Amniotic stem cell (primary cell): ENCODE measurements at places on chromosomes 7 and 10.

- no peak for DNase-seq
Observed at GRCh38 chr7:91491868-91492267, 227.6 kb downstream of the FZD1 start.

GRCh38 chr7:115363916-115364315 is 442.0 kb downstream of the MDFIC start:
- no peak for DNase-seq

- DNase-seq, result no peak
Observed at GRCh38 chr10:78597796-78598555, 470.8 kb upstream of the ZMIZ1 start.

DNA sequence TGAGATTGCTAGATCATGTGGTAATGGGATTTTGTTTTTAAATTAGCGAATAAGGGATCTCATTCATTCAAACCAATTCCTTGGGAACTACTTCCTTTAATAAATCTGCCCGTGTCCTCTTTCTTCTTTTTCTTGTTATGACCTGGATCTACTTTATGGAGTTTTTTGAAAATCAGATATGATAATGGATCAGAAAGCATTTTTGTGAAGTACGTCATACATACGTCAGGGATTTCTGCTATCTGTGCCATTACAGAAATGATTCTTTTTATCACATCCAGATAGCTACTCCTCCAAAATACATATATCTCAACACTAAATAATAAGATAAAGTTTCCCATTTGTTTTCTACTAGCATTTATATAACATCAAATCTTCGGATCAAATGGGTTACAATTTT is 40.2 kb upstream of the STK17A start:
- no peak for DNase-seq

- no peak for DNase-seq
Observed at GRCh38 chr10:46541017-46541661, 15.3 kb downstream of the GPRIN2 start.

GRCh38 chr7:135747366-135747765 is 1.2 kb downstream of the FAM180A start:
- no peak for DNase-seq

GRCh38 chr7:27386581-27386980 is 144.0 kb downstream of the EVX1 start:
- DNase-seq, result no peak

DNA sequence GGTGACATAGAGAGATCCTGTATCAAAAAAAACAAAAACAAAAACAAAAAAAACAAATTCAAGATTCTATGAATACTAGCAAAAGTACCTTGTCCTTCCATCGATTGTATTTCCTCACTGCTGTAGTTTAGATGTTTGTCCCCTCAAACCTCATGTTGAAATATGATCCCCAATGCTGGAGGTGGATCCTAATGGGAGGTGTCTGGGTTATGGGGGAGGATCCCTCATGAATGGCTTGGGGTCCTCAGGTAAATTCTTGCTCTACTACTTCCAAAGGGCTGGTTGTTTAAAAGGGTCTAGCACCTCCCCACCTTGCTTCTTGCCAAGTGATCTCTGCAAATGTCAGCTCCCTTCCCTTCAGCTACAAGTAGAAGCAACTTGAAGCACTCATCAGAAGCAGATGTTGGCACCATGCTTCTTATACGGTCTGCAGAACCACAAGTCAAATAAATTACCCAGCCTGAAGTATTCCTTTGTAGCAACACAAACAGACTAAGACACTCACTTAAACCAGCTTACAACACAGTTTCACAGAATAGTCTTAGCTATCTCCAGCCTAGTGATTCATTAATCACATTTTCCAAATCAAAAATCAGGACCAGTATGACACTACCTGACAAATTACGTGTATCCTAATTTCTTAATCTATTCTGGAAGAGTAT is 20.7 kb downstream of the ABI1 start:
- DNase-seq, result no peak

GRCh38 chr10:24893127-24893526 is 59.3 kb downstream of the PRTFDC1 start:
- no peak for DNase-seq

DNA sequence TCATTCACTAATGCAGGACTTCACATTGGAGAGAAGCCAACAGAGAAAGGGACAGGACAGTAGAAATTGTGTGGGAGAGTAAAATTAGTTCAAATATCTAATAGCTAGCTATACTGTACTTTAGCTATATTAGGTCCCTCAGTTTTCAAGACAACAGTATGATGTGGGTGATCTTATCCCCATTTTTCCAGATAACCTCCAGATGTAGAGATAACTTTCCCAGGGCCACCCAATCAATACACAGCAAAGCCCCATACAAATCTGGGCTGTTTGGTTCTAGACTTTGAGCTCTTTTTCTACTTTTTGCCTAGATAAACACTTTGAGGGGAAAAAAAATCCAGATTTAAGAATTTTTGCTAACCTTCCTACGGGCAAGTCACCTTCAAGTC is 482 bp upstream of the CLDN12 start:
- no peak for DNase-seq

GRCh38 chr7:15315678-15316077 is 246.1 kb downstream of the AGMO start:
- DNase-seq, result no peak

DNA sequence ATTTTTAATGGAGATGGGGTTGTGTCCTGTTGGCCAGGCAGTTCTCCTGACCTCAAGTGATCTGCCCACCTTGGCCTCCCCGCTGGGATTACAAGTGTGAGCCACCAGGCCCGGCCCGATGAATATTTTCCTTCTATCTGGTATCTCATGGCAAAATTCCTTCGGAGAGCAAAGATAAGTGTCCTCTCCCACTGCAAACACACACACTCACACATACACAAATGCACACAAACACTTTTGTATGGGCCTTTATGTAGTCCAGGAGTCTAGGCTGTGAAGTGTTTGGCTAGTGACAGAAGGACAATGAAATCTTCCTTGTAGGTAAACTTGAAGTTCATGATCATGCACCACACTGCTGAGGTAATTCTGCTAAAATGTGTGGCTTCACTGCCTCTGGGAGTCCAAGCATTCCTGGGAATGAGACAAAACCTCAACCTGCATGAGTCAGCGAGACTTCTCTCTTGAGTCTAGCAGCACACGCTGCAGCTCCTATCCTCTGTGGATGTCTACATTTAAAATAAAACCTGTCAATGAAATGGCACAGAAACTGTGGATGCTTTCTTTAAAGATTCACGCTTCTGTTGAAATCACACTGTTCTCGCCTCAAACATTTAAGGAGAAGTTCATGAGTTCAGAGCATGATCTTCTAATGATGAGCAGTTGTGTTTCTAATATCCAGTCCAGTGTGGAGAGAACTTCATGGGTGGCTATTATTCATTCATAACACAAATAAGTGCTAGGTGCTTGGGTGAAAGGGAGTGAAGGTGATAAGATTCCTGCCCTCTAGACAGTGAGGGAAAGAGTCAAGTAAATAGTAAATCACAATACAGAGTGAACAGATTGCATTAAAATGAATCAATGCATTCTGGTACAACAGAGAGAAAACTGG is 96.5 kb downstream of the NRP1 start:
- peak; percentile 87 for DNase-seq

GRCh38 chr10:122113945-122114747 is 125.2 kb downstream of the TACC2 start:
- no peak for DNase-seq

- DNase-seq, result no peak
Observed at GRCh38 chr10:97999066-97999922, 31.1 kb downstream of the CRTAC1 start.

GRCh38 chr10:34918776-34919315 is 103.8 kb upstream of the PARD3 start:
- no peak for DNase-seq

GRCh38 chr7:103071000-103071399 is 3.6 kb downstream of the FBXL13 start:
- DNase-seq, result no peak

GRCh38 chr10:52486840-52487611 is 172.9 kb downstream of the DKK1 start:
- peak; percentile 58 for DNase-seq

GRCh38 chr10:86330778-86331763 is 35.5 kb downstream of the GRID1 start:
- no peak for DNase-seq

DNA sequence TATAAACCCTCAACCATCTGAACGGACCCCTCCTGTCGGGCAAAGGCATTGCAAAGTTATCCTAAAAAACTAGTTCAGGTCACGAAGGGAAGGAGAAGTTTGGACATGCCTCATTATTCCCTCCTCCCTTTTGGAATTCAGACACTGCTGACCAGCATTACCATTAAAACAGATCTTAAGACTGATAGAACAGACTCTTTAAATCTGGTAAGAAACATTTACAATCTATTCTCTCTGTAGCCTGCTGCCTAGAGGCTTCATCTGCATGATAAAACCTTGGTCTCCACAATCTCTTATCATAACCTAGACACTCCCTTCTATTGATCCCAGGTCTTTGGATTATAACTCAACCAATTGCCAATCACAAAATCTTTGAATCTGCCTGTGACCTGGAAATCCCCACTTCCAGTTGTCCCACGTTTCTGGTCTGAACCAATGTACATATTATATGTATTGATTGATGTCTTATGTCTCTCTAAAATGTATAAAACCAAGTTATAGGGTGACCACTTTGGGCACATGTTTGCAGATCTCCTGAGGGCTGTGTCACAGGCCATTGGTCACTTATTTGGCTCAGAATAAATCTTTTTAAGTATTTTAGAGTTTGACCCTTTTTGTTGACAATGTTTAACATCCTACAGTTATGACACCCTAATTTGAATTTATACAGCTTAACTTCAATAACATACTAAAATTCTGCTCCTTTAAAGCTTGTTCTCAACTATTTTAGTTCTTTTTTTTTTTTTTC is 23.5 kb upstream of the CNNM2 start:
- no peak for DNase-seq

DNA sequence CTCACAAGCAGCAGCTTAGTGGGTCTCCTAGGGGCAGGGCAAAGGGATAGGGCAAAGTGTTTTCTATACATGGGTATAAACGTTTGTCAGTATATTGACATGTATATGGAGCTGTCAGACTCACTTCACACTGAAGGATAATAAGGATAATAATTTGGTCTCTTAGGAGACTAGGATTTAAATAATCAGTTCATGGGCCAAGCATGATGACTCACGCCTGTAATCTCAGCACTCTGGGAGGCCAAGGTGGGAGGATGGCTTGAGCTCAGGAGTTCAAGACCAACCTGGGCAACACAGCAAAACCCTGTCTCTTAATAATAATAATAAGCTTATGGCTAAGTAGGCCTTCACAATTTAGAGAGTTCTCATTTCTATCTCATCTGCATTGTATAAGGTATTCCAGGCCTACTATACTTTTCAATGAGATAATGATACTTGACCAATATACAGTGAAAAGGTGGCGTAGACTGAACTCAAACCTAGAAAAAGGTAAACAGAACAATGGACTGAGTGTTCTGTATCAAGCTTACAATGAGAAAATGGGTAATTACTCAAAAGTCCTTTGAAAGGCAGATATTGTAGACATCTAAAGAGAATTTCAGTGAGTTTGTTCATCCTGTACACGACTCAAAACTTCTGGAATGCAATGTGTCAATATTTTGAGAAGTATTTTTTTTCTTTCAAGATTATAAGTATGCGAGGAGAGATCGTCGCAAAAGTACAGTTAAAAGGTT is 7.0 kb downstream of the GSAP start:
- DNase-seq, result no peak

GRCh38 chr10:71242622-71243009 is 30.2 kb downstream of the UNC5B start:
- no peak for DNase-seq

DNA sequence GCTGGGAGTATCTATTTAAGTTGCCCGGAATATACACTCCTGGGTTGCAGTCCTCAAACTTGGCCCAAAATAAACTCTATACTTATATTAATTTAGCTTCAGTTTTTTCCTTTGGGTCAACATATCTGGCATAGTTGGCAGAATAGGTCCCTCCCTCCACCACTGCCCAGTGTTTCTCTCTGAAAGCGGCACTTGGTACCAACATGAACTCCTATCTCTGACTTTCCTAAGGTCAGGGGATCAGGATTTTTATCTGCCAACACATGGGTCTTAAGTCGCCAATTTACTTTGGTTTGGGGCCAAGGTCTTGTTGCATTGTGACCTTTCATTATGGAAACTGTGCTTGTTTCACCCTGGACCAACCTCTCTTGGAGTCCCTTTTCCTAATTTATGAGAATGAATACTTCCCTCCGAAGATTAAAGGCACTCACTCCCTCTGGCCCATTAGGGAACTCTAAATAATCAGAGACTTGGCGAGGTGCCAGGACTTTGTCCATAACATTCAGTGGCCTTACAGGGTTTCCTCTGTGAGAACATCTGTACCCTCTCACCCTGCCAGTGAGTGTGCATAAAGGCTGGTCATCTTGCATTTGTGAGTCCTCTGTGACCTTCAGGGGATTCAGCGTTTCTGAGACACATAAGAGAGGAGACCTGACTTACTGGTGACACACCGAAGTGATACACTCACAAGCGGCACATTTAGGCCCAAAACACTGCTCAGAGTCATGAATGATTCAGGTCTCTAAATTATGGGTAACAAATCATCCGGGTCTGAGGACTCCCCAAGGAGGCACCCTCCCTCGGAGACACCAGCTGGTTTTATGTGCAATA is 19.7 kb upstream of the FKBP9 start:
- DNase-seq, result no peak

DNA sequence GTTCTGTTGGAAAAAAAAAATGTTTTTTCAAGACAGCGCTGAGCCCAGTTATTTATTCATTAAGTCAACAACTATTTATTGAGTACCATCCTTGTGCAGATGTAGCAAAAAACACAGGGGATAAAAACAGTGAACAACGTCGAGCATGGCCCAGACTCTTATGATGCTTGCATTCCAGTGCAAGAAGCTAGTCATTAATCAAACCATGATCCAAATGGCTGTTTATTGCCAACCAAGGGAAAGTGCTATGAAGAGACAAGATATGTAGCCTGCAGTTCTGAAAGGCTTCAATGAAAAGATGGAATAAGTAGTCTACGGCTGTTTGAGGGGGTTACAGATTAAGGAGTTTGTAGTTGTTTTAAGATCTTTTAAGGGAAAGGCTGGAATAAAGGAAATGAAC is 262.3 kb downstream of the NEBL start:
- DNase-seq, result no peak

DNA sequence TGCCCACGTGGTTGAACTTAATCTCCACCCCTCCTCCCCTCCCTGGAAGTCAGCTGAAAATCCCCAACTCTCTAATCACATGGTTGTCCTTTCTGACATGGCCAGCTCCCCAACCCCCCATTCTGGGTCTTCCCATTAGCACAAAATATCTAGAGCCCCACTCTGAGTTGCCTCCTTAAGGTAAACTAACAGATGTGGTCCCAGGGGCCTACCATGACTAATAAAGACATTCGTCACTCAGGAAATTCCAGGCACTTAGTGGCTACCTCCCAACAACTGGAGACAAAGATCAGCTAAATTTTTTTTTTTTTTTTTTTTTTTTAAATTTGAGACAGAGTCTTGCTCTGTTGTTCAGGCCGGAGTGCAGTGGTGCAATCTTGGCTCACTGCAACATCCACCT is 21.1 kb downstream of the CCDC126 start:
- no peak for DNase-seq

- DNase-seq, result no peak
Observed at GRCh38 chr10:6058682-6059475, 3.3 kb downstream of the IL2RA start.

GRCh38 chr7:117095055-117095454 is 141.8 kb downstream of the ST7 start:
- no peak for DNase-seq

GRCh38 chr7:37068038-37068437 is 343.7 kb upstream of the AOAH start:
- no peak for DNase-seq

- peak; percentile 46 for DNase-seq
Observed at GRCh38 chr10:12902135-12902572, 99.4 kb downstream of the CCDC3 start.
